ENCODE measurements at places on chromosomes 5 and 9. TPM values are rescaled to one million over a fixed set of nuclear protein-coding genes. Genes with fewer than 3 reads are reported as not detected.

The ASPN gene
- 9.8 TPM for polyA plus RNA-seq

The FSTL4 gene
- 0.91 TPM for polyA plus RNA-seq

GRCh38 chr9:128414461-128414860, 6.2 kb upstream of the CERCAM start:
- no peak for DNase-seq

GRCh38 chr5:106288979-106289378, 1381.8 kb downstream of the EFNA5 start:
- no peak for DNase-seq

The MOB3B gene
- 27.3 TPM for polyA plus RNA-seq

- no peak for DNase-seq
These were observed 38.3 kb downstream of the BICD2 start for GRCh38 chr9:92726348-92726747.

All from left kidney (tissue), 8 donors.